ENCODE measurements at places on chromosomes 2 and 18.

- DNase-seq: no peak
Observed at GRCh38 chr18:48079885-48080284, 149.4 kb upstream of the SMAD2 start.

DNA sequence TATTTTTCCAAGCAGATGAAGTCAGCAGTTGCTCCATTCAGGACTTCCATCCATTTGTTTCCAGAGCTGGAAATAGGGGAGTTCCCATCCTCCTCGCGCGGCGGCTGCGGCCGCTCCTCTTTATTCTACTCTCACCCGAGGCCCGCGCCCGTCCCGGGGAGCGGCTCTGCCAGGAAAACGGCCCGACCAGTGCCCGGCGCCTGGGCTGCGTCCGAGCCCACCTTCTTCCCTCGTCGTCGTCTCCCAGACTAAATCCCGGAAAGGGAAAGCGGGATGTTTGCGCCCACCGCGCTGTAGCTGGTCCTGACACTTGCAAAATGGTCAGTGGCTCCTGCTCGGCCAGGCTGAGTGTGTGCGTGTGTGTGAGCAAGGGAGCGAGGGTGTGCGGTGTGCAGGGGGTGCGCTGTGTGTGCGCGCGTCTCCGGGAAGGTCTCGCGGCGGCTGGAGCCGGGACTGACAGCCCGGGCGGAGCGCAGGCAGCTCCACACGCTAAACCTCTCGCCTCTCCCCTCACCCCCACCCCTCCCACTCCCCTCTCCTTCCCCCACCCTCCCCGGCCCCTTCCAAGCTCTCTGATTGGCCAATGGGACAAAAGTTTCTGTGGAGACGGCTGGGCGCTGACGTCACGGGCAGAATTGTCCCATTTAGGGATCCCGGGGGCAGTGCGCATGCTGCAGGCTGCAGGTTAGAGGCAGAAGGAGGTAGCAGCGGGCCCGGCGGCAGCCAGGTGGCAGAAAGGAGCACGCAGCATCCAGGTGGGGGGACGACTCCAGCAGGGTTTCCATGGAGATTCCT, at the start of gene NOL4:
NOL4 (minus strand) TSS at position 491 of the 795 bp plus-strand sequence. CDS start 1,660 bp downstream, outside the sequence.
- DNase-seq: no peak

DNA sequence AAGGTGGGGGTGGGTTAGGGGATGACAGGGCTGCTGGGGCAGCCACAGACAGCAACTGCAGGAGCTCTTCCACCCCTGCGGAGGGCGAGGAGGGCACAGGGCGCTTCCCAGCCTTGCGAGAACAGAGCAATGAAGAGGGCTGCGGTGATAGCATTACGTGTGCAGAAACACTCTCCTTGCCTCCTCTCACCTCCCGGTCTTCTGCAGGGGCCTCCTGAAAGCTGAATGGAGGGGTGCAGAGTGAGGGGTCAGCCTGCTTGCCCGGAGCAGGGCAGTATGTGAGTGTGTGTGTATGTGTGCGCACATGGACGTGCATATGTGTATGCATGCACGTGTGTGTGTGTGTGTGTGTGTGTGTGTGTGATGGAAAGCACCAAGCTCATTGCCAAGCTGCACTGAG, 29.5 kb upstream of the IL1R2 start:
- DNase-seq: no peak

DNA sequence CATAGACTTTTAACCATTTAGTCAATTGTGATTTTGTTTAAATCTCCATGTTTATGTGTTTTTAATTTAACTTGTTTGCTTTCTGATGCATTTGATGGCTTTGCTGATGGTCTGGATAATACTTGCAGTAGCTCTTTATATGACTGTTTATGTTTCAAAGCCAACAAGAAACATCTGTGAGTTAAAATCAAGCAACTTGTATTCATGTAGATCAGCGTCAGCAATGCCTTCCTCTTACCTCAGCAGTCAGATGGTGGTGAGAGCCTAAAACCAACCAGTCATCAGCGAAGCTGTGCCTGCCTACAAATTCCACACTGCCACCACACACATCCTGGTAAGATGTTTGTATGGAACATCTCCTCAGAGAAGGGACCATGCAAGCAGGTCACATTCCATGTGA, 231.9 kb downstream of the PTGR3 start:
- no peak for DNase-seq

GRCh38 chr2:35962585-35963146, 392.9 kb upstream of the CRIM1 start:
- no peak for DNase-seq

DNA sequence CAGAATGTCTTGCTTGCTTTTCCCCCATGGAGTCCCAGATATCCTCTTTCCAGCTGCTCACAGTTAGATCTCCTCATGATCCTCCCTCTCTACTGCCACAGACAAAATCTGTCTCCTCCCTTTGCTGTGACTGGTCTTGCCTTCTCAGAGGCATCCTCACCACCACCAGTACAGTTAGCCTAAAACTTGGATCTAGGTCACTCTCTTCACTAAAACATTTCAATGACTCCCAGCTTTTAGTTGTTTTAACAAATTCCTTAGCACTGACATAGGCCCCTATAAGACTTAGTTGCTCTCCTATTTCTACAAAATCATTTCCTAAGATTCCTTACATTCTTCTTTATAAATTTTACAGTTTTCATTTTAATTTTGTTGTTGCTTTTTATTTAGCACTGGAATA, 734.2 kb upstream of the CHAC2 start:
- DNase-seq: no peak

- no peak for DNase-seq
Observed at GRCh38 chr18:36496022-36496421, 198.5 kb downstream of the FHOD3 start.

DNA sequence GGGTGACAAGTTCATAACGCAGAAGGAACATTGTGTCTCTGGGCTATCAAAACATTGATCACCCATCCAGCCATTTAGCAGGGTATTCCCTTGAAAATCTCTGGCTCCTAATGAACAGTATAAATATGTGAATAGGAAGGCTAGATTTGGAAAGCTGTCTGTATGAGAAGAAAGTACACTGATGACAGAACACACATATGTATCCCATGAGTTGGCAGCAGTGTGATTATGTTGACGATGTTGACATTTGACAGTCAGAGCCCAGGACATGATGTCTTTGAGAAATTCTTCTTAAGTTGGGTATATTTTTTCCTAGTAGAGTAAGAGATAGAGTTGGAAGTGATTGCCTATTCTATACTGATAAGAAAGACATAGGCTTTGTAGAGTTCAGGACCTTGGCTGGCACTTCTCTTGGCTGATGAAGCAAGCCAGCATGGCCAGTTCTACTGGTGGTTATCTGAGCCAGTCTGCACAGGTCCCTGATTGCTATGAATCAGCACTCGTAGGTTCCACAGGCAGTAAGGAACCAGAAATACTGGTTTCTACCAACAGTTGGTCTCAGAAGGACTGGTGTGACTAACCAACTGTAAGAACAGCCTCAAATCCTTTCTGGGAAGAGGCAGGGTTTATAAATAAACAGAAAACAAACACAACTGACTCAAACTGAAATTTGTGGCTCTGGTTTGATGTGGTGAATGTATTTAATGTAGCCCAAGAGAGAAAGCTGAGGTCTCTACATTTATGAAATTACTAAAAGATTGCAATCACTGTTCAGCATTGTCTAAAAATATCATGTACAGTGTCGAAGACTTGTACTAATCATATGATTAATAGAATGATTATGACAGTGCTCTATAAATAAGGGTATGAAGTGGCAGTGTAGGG, 43.9 kb upstream of the RAPH1 start:
- DNase-seq: no peak

DNA sequence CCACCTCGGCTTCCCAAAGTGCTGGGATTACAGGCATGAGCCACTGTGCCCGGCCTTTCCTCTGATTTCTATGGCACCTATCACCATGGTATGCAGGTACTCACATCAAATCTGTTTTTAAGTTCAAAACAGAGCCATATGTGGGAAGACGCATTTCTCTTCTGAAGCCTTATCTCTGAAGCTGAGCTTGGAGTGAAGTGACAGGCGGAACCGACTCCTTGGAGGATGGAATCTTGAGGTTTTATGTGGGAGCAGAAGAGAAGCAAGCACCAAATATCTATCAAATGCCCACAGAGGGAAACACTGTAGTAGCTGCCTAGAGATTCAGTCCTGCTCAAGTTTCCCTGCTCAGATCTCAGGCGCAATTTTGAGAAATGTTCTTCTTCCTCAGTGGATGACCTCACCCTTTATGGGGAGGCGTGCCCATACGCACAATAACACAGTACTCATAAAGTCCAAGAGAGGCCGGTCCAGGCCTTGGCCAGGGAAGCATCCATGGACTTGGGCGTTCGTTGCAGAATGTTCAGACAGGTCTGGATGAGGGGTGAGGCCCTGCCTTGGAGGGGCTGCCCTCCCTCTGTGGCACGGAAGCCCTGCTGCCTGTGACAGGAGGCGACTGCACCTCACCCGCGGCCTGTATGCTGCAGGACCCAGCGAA, 67.9 kb downstream of the HNRNPLL start:
- DNase-seq: no peak

DNA sequence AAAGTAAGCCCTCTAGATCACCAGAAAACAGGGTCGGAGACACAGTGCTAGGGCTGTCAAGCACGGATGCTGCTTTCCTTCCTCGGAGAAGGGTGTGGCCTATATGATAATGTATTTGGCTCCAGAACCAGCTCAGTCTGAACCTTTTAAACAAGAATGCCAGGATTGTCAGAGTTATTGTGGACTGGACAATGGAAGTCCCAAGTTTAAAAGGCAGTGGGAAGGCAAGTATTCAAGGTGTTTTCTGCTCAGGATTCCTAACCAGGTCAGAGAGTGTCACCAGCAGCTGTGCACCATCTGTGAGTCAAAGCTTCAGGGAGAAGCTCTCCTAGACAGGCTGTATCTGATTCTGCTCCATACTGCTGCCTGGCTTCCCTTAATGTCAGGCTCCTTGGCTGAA, 94.8 kb downstream of the SPOPL start:
- no peak for DNase-seq

- no peak for DNase-seq
Observed at GRCh38 chr2:111626037-111626864, 257.7 kb downstream of the ANAPC1 start.

GRCh38 chr2:16257322-16258028, 317.1 kb downstream of the MYCN start:
- no peak for DNase-seq

DNA sequence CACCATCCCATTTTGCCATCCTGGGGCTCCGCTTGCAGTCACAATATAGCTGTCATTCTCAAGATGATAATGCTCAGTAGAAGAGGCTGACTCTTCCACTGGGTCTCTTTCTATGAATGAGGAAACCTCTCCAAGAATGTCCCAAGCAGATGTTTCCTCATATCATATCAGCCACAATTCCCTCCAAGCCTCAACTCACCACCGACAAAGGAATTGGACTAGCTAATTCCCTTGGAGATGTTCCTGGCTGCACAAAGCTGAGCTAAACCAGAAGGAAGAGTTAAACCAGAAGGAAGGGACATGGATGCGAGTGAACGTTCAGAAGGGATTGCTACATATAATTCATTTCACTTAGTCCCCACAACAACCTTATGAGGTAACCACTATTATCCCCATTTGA, 65.0 kb upstream of the NPAS2 start:
- no peak for DNase-seq

DNA sequence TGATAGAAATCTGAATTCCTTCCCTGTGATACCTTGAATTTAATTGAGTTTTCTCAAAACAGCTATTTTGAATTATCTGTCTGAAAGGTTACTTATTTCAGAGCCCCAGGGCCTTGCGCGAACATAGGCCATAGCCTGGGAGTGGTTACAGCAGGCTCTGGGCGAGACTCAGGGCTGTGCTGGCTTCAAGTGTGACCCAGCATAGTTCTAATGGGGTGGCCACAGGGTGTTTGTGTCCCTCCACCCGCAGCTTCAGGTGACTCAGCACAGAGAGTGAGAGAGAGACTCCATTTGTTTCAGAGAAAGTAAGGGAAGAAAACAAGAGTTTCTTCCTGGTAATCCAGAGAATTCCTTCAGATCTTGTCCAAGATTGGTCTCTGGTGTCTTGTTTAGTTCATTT, 137.9 kb upstream of the POU3F3 start:
- DNase-seq: no peak

DNA sequence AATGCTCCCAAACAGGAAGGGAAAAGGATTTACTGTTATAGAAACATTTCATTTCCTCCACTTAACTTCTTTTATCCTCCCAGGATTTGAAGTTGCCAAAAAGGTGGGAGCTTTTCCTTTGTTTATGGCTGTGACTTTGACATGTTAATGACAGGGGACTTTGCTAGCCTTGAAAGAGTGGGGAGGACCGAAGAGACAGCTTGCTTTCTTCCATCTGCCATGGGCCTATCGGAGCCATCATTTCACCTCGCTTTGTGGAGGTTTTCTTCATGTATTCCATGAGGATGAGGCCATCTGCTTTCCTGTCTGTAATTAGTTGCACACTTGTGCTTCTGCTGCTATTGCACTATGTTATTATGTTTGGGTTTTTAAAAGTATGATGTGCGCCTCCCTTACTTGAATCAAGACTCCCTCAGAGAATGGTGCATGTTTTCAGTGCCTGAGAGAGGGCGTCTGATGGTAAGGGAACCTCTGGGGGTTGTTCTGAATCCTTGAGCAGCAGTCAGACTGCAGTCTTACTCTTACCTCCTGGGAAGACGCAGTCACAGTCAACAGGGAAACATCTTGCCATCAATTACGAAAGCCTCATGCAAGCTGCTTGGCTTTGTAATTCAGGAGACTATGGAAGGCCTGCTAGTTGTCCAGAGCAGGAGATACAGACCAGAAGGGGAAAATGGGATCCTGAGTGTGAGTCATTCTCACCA, 173.3 kb upstream of the MGAT5 start:
- DNase-seq: no peak

DNA sequence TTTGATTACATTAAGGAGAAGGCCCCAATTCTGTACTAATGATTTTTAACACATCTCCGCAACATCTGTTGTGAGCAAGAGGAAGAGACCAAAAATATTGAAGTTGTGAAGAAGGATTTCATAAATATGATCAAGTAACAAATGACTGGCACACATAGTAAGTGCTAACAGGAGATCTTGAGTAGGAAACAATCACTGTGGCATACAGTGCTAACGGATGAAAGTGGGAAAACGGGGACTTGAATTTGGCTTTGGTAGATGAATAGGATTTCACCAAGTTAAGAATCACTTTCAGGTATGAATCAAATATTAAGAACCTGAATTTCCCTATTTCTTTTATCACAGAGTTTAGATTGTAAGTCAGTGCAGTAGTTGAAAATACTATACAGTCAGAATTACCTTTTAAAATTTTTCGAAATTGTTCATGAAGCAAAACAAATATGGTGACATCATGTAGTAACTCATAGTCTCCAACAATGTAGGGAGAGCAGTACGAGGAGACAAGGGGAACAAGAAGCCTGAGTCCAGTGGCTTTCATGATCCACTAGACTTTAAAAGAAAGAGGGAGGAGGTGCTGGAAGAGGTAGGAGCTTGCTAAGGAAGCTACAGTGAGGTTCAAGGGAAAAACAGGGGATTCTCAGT, 16.3 kb downstream of the CWC22 start:
- no peak for DNase-seq

DNA sequence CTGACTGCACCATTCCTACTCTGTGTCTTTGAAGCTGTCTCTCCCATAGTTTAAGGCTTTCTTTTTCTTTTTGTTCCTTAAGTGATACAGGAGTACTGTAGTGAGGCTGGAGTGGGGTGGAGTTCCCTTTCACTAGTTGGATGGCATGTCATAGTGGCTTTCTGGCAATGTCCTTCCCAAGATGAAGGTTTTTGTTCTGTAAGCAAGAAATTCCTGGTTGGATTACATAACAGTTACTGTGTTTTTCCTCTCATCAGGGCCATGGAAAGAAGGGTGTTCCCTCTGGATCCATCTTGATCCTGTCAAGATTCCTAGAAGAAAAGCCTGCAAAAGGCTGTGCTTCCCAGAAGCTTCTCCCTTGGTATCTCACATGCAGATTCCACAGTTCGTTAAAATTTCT, 84.2 kb downstream of the ACKR3 start:
- no peak for DNase-seq
